ENCODE measurements at places on chromosomes 1 and 21. TPM values are rescaled to one million over a fixed set of nuclear protein-coding genes. Genes with fewer than 3 reads are reported as not detected.

The KHDC4 gene
- total RNA-seq = 31.7 TPM

The RCC2 gene
- total RNA-seq = 47.2 TPM

The VASH2 gene
- 1.5 TPM for total RNA-seq

- DNase-seq = no peak
Measured at GRCh38 chr1:86205741-86206140, 49.2 kb upstream of the COL24A1 start.

- no peak for DNase-seq
Measured at GRCh38 chr1:98940722-98941079, 64.0 kb downstream of the PLPPR5 start.

The OR6F1 gene
- not detected for total RNA-seq

GRCh38 chr1:53552981-53553733 lies 94.0 kb downstream of the DMRTB1 start:
- no peak for DNase-seq

Data from upper lobe of left lung (tissue), 6 donors.